Foreskin keratinocyte (primary cell): ENCODE measurements at places on chromosomes 6 and 20. TPM values are rescaled to one million over a fixed set of nuclear protein-coding genes. Genes with fewer than 3 reads are reported as not detected.

The BPI gene
- total RNA-seq = not detected in 2 replicates

The RAET1G gene
- 1.0 and 1.2 TPM in 2 replicates for total RNA-seq

The OPN5 gene
- total RNA-seq = not detected in 2 replicates

The NDRG3 gene
- total RNA-seq = 27.6 and 30.4 TPM in 2 replicates

The PLCB4 gene
- total RNA-seq = 2.4 and 3.1 TPM in 2 replicates

The GMEB2 gene
- 10.3 and 11.2 TPM in 2 replicates for total RNA-seq

The AIF1 gene
- total RNA-seq = not detected in 2 replicates

The EIF6 gene
- total RNA-seq = 388 and 438 TPM in 2 replicates

The NHLRC1 gene
- 1.7 and 2.1 TPM in 2 replicates for total RNA-seq

The KCNK15 gene
- not detected in 2 replicates for total RNA-seq

The ULBP1 gene
- 1.9 and 6.4 TPM in 2 replicates for total RNA-seq

The KIF6 gene
- total RNA-seq = 0.14 TPM in 2 replicates

The TAAR2 gene
- total RNA-seq = not detected in 2 replicates
